RKO (cell line): ENCODE measurements at places on chromosomes 4 and X.

DNA sequence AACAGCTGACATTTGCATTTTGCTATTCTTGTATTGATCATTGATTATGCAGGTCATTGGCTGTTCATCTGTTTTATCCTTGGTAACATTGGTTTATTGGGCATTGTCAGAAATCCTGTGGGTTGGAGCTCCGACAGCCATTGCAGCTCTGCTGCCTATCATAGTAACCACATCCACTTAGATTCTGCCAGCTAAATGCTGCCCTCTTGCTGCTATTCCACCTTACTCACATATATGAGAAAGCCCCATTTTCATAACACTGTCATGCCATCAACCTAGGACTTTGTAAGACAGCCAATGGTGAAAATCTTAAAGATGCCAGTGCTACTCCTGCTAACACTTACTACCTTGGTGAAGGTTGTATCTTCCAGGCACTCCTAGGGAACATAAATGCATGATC is 187.3 kb upstream of the CXCL13 start:
- DNase-seq: peak; percentile 41

GRCh38 chr4:121642292-121642691 is 54.5 kb downstream of the ANXA5 start:
- no peak for DNase-seq

DNA sequence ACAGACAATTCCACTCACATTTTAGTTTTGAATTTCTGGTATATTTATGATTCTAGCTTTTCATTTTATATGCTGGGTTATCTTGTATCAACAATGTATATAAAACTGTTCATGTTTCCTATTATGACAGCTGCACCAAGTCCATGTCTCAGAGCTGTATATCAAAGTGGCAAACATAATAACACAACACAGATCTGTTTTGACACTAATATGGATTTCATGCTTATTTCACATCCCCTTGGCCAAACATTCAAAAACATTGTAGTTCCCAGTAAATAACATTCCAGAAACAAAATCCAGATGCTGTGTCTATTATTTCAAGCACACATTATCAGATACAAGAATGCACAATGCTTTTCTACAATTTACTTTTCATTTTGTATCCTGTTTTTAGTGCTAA is 380.6 kb upstream of the MAGEB2 start:
- DNase-seq: no peak

GRCh38 chrX:96685210-96686099 is 813 bp downstream of the DIAPH2 start:
- peak; percentile 87 for DNase-seq

GRCh38 chr4:159280442-159281172 is 177.7 kb downstream of the RAPGEF2 start:
- DNase-seq: no peak

DNA sequence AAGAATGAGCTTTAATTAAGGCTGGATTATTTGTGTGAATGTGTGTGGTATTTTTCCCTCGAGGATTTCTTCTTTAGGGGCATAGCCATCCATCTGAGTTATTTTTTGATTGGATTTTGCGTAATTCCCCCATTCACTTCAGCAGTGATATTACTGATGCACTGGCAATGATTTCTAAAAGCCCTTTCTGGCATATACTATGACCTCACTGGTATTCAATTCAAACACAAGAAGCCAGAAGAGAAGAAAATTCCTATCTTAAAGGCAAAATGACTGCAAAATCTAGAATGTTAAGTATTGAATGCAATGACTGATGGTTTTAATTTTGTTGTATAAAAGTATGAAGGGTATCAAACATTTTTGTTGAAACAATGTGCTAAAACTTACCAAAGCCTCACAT is 71.1 kb upstream of the DDIT4L start:
- DNase-seq: no peak

GRCh38 chrX:123871309-123871708 is 11.5 kb downstream of the XIAP start:
- no peak for DNase-seq

DNA sequence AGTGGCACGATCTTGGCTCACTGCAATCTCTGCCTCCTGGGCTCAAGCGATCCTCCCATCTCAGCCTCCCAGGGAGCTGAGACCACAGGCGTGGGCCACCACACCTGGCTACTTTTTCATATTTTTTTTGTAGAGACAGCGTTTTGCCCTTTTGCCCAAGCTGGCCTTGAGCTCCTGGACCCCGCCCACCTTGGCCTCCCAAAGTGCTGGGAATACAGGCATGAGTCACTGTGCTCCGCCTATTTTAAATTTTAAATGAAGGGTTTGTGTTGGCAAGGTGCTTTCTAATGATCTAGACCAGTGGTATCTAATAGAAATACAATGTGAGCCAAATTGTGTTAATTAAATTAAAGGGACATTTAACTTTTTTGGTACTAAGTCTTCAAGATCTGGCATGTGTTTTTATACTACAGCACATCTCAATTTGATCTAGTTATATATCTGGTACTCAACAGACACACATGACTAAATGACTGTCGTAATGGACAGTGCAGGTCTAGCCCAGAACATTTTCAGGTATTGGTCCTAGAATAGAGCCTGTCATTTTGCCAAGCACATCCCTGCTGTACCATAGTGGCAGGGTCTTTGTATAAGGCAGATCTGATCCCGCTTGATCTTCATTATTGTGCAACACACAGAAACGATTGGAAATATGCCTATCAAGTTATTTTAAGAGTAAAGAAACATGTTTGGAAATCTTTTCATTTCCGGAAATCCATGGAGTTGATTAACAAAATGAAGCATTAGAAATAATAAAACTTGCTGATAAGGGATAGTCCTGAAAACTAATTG is 7.3 kb downstream of the PGK1 start:
- no peak for DNase-seq

DNA sequence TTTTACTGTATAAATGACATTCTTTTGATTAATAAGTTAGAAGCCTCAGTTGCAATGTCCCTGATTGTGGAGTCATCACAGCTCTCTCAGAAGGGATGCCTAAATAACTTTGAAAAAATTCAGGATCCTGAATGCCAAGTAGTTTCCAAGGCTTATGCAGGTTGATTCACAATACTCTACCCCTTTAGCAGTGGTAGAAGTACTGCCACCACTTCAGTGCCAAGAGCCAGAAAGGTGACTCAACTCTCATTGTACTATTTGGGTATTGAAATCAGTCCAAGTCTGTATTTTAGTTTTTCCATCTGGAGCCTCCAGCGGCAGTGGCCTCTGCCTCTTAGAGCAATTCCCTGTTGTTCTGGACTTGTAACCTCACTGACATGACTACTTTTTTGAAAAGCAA is 320.1 kb upstream of the NDST4 start:
- no peak for DNase-seq

- DNase-seq: peak; percentile 47
Measured at GRCh38 chrX:105701310-105702052, 120.9 kb upstream of the NRK start.

- peak; percentile 37 for DNase-seq
Measured at GRCh38 chrX:12770440-12770839, 20.8 kb upstream of the PRPS2 start.

GRCh38 chrX:56228914-56229313 is 3.2 kb upstream of the KLF8 start:
- no peak for DNase-seq

DNA sequence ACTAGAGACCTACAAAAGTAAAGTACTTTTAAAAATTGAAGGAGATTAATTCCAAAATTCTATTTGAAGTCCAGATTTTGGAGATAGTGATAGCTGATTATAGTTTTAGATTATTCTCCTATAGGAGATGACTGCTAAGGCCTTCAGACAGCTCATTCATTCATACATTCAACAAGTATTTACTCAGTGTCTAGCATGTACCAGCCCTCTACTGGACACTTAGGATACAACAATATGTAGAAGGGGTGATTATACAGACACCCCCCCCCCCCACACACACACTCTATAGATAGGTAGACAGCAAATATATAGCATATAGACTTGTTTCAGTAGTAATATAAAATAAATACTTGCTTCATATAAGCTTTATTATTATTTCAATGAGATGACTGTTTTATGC is 60.4 kb upstream of the TAF9B start:
- peak; percentile 75 for DNase-seq

- DNase-seq: no peak
Measured at GRCh38 chr4:99510721-99511120, at the start of gene C4orf17. Gene C4orf17, plus strand, starts transcription at chr4:99511021. Its CDS starts 2,061 bp downstream, at chr4:99513082.

GRCh38 chrX:120316587-120317283 is 5.5 kb upstream of the TMEM255A start:
- peak; percentile 54 for DNase-seq

DNA sequence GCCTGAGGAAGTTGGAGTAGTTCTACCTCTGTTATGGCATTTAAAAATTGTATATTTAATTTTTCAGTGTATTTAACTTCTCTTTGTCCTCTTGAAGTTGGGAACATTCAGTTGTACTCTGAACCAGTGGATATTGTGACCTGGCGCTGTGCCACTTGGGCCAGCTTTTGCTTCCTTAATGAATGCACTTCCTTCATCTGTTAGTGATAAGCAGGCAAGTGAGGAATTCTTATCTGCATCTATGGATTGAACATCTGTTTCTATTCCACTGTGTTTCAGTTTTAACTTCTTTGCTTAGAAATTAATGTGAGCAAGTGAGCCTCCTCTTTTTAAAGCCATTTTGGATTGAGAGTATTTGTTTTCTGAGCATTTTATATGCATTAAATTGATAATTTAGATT is 128.3 kb downstream of the UCHL1 start:
- DNase-seq: no peak

- no peak for DNase-seq
Measured at GRCh38 chrX:112839856-112840255, 775 bp downstream of the AMOT start.

GRCh38 chrX:118864063-118864635 is 40.5 kb downstream of the ZCCHC12 start:
- DNase-seq: no peak

- DNase-seq: peak; percentile 46
Measured at GRCh38 chr4:36399762-36400353, 118.4 kb downstream of the DTHD1 start.

- DNase-seq: no peak
Measured at GRCh38 chr4:138460477-138461414, 218.6 kb upstream of the SLC7A11 start.

DNA sequence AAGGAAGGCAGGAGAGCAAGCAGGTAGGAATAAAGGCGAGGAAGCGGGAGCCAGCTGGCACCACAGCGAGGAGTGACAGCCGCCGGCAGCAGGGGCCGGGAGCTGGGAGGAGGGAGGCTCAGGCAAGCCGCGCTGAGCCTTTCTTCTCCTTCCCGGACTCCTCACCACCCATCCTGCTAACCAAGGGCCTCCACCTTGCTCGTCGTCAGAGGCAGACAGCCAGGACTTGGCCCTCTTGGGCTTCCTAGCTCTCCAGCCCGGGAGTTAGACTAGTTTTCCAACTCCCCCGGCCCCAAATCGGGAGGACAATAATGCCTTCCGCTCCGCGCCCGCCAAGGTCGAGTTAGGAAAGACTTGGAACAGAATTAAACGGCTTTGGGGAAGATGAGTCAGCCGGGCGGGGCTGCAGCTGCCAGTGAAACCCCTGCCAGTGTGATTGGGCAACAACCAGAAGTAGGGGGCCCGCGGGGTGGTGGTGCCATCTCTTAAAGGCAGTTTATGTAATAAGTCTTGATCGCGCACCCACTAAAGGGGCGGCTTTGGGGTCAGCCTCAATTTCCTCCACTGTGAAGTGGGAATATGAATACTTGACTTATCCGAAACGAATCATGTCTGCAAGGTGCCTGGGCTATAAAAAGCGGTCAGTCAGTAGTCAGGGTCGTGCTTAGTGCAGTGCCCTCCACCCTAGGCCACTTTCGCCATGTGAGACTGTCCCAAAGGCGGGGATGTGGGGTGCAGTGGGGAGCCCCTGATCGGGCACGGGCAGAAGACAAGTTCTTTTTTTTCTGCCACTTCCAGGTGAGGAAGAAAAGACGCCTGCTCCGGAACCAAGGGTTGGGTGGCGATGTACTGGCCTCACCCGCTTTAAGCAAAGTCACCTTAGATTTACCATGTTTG is 6.7 kb upstream of the HSD17B10 start:
- DNase-seq: peak; percentile 81

- DNase-seq: no peak
Measured at GRCh38 chr4:16292585-16292984, 66.3 kb upstream of the TAPT1 start.

- DNase-seq: no peak
Measured at GRCh38 chr4:19577097-19577496, 674.6 kb upstream of the SLIT2 start.

- no peak for DNase-seq
Measured at GRCh38 chrX:134688031-134688823, 30.0 kb upstream of the PLAC1 start.

DNA sequence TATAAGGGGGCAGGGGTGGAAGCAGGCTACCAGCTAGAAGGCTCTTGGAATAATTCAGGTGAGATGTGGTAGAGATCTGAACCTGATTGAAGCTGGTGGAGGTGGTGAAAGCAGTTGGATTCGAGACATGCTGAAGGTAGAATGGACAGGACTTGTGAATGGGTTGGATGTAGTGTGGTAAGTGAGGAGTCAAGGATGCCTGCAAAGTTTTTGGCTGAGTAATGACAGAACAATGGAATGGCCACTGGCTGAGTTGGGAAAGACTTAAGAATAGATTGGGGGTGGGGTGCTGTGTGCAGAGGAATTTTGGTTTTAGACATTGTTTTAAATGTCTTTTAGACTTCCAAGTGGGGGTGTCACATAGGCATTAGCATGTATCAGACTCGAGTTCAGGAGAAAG is 33.5 kb downstream of the HPF1 start:
- no peak for DNase-seq

- DNase-seq: no peak
Measured at GRCh38 chrX:78357342-78358055, 30.1 kb upstream of the CYSLTR1 start.

DNA sequence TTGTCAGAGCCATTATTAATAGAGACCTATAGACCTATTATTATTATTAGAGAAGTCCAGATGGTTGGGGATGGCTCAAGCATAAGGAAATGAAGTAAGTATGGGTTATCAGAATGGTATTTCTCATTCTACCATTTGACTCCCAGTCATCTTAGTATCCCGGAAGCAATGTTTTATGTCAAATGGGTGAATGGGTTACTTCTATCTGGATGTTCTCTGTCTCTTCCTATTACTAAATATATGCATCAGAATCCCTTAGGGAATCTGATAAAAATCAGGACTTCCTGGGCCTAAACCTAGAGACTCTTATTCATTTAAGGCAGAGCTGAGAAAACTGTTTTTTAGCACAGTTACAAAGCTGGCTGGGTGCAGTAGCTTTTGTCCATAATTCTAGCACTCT is 149.9 kb downstream of the SLC10A7 start:
- no peak for DNase-seq

GRCh38 chrX:72062916-72063315 is 68.8 kb downstream of the RTL5 start:
- no peak for DNase-seq

- DNase-seq: no peak
Measured at GRCh38 chr4:166977596-166977995, 256.7 kb downstream of the SPOCK3 start.

- DNase-seq: no peak
Measured at GRCh38 chr4:75696071-75696470, 22.9 kb upstream of the G3BP2 start.

DNA sequence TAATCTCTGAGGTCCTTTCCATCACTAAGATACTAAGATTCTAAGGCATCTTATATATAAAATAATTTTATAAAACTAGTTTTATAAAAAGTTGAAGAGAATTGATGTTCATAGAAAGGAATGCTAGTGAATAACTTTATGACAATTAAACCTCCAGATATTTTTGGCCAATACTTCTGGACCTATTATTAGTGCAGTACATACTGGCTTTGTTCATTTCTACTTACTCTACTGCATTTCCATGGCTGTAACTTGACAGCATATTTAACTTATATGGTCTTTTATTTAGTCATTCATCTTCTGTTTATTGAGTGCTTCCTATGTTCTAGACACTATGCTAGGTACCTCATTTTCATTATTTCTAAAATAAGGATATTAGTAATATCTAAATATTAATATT is 6.8 kb upstream of the USP53 start:
- no peak for DNase-seq

- DNase-seq: no peak
Measured at GRCh38 chr4:108135549-108136209, 33.1 kb downstream of the LEF1 start.
